Left renal pelvis (tissue), 4 donors: ENCODE measurements at places on chromosomes 3 and 15.

GRCh38 chr3:167728632-167729323 lies 5.9 kb downstream of the PDCD10 start:
- no peak for DNase-seq

- DNase-seq = no peak
These were observed 204.0 kb upstream of the WNT5A start for GRCh38 chr3:55691141-55691540.

DNA sequence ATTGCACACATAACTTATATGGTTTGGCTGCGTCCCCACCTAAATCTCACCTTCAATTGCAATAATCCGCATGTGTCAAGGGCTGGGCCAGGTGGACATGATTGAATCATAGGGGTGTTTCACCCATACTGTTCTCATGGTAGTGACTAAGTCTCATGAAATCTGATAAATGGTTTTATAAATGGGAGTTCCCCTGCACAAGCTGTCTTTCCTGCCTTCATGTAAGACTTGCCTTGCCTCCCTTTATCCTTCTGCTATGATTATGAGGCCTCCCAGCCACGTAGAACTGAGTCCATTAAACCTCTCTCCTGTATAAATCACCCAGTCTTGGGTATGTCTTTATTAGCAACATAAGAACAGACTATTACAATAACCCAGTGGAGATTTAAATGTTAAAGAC lies 653.9 kb downstream of the ROBO1 start:
- no peak for DNase-seq

DNA sequence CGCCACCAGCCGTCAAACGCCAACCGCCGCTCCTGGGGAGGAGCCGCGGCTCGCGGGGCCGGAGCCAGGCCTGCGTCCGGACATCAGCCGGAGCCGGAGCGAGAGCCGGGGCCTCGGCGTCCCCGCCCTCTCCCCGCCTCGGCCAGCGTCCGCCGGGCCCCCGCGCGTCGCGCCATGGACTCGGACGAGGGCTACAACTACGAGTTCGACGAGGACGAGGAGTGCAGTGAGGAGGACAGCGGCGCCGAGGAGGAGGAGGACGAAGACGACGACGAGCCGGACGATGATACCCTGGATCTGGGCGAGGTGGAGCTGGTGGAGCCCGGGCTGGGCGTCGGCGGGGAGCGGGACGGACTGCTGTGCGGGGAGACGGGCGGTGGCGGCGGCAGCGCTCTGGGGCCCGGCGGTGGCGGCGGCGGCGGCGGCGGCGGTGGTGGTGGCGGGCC lies 359 bp downstream of the ARIH1 start:
- DNase-seq = no peak

DNA sequence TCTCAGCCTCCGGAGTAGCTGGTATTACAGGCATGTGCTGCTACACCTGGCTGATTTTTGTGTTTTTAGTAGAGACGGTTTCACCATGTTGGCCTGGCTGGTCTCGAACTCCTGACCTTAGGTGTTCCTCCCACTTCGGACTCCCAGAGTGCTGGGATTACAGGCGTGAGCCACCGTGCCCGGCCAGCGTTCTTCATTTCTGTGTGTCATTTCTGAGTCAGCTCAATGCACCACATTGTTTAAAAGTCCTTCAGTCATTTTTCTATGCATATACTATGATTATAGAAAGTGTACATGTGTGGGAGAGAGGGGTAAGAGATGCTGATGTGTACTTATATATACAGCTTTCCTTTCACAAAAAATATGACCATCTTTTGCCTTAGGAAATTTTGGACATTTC lies 2.1 kb downstream of the QTRT2 start:
- no peak for DNase-seq

- DNase-seq = no peak
These were observed 51.8 kb upstream of the CCDC54 start for GRCh38 chr3:107325446-107325845.

DNA sequence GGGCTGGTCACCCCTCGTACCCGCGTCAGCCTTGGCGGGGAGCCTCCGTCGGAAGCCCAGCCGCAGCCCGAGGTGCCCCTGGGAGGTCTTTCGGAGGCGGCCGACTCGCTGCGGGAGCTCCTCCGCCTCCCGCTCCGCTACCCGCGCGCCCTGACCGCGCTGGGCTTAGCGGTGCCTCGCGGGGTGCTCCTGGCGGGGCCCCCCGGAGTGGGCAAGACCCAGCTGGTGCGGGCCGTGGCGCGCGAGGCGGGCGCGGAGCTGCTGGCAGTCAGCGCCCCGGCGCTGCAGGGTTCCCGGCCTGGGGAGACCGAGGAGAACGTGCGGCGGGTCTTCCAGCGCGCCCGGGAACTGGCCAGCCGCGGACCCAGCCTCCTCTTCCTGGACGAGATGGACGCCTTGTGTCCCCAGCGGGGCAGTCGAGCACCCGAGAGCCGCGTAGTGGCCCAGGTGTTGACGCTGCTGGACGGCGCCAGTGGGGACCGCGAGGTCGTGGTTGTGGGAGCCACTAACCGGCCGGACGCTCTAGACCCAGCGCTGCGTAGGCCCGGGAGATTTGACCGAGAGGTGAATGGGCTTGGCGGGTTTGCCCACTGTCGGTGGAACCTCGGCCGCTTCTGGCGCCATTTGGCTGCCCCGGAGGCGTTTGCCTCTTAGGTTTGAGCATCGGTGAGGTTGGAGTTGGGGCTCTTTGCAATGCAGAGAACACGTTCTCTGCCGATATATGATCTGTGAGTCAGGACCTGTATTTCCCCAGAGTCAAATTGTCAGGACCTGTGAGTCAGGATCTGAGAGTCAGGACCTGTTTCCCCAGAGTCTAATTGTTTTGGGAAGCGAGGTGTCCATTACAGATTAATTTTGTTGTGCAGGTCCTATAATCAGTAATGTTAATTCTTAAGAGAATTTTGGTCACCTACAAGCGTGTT lies 24.9 kb upstream of the GATM start:
- DNase-seq = no peak

DNA sequence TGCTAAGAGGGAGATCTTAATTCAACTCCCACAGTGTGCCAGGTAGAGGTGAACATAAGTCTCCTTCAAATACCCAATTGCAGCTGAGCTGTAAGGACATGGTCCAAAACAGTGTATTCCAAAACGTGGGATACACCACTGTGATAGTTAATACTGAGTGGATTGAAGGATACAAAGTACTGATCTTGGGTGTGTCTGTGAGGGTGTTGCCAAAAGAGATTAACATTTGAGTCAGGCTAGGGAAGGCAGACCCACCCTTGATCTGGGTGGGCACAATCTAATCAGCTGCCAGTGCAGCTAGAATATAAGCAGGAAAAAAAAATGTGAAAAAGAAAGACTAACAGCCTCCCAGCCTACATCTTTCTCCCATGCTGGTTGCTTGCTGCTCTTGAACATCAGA lies 45.1 kb upstream of the PHLDB2 start:
- DNase-seq = no peak

DNA sequence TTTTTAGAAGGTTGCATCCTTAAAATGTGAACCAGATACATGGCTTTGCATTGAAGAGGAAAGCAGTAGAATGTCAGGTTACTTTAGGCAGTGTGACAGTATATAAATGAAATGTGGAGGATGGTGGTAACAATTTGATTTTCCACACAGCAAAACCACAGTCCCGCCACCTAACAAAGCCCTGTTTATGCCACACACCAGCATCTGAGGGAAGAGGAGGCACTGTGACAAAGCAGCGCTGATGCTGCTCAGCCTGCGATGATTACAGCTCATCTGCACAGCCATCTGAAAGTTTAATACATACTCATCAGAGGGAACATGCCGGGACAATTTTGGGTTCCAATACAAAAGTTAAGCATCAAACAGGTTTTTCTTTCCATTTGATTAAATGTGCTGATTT lies 8.9 kb downstream of the RNF7 start:
- DNase-seq = no peak

DNA sequence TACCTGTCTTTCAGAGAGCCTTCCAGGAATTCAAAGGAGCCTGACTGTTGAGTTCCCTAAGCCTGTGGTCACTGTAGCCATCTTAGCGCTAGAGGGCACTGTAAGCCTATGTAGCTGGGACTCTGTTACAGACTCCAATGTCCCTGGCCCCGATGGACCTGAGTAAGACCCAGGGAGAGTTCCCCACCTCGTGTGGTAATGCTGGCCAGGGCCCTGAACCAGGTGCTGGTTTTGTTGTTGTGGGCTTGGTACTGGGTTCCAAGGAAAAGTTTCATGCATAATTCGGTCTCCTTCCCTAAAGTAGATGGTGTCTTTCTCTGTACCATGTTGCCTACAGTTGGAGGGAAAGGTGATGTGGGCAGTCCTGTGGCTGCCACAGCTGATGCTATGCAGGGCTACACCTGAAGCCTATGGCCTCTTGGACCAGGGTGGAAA lies 32.4 kb downstream of the CDAN1 start:
- peak; percentile 49 for DNase-seq

- no peak for DNase-seq
These were observed 94.1 kb upstream of the PROK2 start for GRCh38 chr3:71879089-71879488.

GRCh38 chr3:7346364-7346763 lies 485.4 kb downstream of the GRM7 start:
- DNase-seq = no peak
